ENCODE measurements at places on chromosomes 5 and 9. TPM values are rescaled to one million over a fixed set of nuclear protein-coding genes. Genes with fewer than 3 reads are reported as not detected.

The IFNW1 gene
- not detected for total RNA-seq

The CATSPER3 gene
- 0.74 TPM for total RNA-seq

The ACTL7B gene
- not detected for total RNA-seq

The SLC28A3 gene
- not detected for total RNA-seq

The PCDHA1 gene
- 3.2 TPM for total RNA-seq

The ZDHHC11B gene
- 1.3 TPM for total RNA-seq

The FXN gene
- 26.1 TPM for total RNA-seq

The ZNF618 gene
- 22.1 TPM for total RNA-seq

The SH3PXD2B gene
- total RNA-seq, result 50.1 TPM

The TRIM36 gene
- total RNA-seq, result 10.1 TPM

The SLC36A2 gene
- not detected for total RNA-seq

DNA sequence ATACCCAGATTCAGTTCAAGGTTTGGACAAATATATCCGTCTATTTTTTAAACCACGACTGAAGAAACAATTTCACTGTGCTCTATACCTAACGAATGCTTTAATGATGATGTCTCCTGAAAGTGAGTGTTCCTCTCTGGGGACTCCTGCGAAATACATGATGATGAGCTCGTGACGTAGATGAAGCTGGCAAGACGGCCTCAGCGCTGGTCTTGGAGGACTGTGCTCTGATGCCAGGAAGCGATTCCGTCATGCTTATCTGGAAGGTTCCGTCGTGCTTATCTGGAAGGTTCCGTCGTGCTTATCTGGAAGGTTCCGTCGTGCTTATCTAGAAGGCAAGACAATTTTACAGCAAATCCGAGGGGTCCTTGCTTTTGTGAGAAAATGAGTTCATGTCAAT lies 250.8 kb upstream of the IRX2 start:
- DNase-seq, result no peak

DNA sequence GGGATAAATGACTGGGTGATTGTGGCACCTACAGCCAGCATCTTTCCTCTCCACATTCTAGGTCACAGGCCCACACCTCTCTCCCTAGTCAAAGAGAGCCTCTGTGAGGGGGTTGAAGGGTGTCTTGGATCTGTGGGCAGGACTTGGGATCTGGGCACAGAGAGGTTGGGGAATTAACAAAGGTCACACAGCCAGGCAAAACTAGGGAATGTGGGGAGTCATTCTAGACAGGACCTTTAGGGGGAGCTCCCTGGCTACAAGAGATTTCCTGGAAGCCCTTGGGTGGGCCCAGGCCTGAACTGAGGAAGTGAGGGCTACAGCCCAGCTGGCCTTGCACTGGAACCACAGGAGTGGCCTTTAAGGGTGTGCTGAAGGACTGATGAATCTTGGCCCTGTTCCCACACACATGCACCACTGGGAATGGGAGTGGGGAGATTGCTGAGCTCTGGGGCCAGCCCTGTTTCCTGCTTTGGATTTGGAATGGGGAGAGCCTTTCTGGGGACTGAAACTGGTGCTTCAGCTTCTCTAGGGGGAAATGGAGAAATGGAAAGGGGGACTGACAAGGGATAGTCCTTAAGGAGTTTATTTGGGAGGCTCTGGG lies 12.4 kb upstream of the CXXC5 start:
- DNase-seq, result peak; percentile 87

GRCh38 chr5:136133222-136133921 lies 727 bp downstream of the SMAD5 start:
- peak; percentile 62 for DNase-seq

DNA sequence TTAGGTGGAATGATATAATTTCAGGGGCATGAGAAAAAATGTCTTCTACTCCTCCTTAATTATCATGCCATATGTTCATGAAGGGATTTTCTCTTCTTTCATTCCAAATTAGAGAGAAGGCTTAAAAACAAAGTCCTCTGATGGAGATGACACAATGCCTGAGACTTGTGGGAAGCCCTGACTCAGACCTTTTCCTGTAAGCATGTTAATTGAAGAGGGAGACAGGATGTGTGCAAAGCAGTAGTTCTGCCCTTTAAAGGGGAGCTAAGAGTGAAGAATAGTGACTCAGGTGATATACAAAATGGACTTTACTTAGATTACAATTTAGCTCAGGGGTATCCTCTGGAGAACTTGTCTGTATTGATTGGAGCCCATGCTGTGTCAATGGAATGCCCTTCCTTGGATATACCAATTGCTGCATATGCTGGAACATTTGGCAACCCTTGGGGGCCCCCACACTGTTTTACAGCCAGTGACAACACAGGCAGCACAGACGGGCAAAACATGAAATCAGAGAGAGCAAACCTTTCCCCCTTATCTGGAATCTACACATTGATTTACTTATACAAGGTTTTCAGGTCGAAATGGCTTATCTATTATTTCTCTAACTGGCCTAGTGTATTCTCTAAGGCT lies 81.3 kb downstream of the IZUMO3 start:
- DNase-seq, result peak; percentile 34

DNA sequence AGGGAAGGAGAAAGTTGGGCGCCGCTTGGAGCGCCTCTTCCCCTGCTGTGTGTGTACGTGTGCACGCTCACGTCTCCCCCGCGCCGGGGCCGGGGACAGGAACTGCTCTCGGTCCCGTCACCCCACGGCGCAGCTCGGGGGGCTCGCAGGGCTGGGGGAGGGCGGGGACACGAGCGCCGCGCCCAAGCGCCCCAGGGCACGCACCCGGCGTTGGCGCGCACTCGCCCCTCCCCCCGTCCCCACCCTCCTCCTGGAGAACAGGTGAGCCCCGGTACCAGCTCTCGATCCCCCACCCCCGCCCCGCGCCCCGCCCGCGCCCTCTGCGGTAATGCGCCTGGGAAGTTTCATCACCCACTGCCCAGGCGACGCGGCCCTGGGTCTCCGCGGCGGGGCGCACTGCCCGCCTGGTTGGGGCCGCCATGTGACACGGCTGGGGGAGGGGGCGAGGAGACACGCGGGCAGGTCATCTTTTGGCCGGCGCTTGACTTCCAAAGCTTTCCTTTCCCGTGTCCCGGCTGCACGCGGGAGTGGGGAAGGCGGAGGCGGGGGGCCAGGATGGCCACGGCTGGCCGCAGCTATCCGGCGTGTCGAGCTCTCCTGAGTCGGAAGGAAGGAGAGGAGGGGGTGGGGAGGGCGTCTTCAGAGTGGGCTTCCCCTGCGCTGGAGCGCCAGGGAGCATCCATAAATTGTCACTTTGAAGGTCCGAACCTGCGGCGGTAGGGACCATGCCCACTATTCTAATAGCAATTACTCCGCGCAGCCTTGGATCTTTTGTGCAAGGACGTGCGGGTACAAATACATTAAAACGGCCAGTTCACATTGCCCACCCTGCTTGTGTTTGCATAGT lies 1.5 kb upstream of the STC2 start:
- DNase-seq, result peak; percentile 88

- peak; percentile 38 for DNase-seq
Measured at GRCh38 chr5:59660737-59661136, 232.8 kb downstream of the PDE4D start.

- DNase-seq, result no peak
Measured at GRCh38 chr5:132750471-132751230, 3.4 kb downstream of the CCNI2 start.

GRCh38 chr9:34929506-34930102 lies 28.5 kb upstream of the PHF24 start:
- DNase-seq, result peak; percentile 91

DNA sequence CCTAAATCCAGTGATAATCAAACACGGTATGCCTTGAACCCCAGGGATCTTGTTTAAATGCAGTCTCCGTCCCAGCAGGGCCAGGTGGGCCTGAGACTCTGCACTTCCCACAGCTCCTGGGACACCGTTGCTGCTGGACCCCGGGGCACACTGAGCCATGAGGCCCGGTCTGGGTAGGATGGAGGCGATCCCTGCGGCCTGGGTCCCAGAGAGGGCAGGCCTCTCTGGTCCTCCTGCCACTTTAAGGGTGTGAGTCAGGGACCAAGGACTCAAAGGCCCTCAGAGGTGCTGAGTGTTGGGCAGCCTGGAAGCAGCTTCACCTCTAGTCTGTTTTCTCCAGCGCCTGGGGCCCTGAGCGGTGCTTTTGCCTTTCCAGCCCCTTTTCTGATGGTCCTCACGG lies 34.1 kb upstream of the SLC9A3 start:
- DNase-seq, result no peak

DNA sequence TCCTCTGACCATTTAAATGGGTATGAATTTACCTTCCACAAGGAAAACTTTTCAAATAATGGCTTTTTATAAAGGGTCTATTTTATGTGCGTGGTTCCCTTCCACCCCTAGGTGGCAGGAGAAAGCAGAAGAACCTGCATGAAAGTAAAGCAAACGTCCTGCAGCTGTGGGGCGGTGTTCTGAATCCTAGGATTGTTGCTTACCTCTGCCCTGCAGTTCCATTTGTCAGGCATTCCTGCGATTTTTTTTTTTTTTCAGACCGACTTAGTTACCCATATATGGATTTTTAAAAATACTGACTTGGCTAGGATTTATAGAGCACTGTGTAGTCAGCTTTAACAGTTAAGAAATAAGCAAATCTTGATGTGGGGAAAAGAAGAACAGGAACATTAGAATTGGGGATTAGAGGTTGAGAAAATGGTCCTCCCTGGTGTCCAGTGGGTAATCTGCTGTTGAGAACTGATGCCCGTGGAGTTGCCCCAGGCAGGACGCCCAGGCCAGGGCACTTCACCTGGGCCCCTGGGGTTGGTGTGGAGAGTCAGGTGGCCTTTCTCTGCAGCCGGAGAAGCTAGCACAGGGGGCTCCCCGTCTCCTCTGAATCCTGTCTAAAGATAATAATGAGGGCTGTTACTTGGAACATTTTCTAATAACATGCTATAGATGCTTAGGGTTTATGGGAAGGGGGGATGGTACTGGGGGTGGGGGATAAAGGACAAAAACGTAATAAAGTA lies 30.4 kb upstream of the LTC4S start:
- peak; percentile 87 for DNase-seq

GRCh38 chr9:90070469-90070868 lies 465.7 kb downstream of the GADD45G start:
- DNase-seq, result no peak

- no peak for DNase-seq
Measured at GRCh38 chr9:90365666-90366065, 277.0 kb downstream of the DIRAS2 start.

- peak; percentile 69 for DNase-seq
Measured at GRCh38 chr9:129875181-129875611, 39.9 kb downstream of the USP20 start.

- DNase-seq, result no peak
Measured at GRCh38 chr5:40431734-40432133, 248.0 kb upstream of the PTGER4 start.

GRCh38 chr5:128083811-128084227 lies 253 bp downstream of the SLC12A2 start:
- DNase-seq, result peak; percentile 56

DNA sequence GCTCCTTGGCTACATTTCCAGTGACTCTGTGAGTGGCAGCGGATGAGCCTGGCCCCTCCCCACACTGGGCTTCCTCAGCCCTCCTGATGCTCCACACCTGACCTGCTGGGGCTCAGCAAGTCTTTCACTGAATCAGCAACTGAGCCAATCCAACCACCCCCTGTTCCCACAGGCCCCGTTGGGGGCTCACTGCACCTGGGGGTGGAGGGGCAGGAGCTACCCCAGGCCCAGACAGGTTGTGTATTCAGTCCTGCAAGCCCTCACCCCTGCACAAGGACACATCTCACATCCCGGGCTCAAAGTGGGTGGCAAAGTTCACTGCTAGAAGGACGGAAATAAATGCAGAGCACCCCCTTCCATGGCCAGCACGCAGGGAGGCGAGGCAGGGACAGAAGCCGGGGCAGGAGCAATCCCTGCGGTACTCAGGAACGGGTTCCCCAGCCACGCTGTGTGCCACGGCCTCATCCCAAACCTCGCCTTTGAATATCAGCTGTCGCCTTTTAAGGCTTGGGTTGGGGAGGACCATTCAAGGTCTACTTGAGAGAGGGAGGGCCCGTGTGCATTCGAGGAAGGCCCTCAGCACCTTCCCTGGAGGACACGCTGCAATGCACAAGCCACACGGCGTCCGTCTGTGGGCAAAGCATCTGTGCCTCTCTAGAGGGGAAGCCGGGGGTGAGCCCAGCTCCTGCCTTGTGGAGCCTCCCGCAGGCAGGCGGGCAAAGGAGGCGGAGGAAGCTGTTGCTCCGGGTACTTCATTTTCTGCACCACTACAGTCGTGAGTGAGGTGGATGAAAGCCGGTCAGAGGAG lies 75.0 kb upstream of the SARDH start:
- no peak for DNase-seq

DNA sequence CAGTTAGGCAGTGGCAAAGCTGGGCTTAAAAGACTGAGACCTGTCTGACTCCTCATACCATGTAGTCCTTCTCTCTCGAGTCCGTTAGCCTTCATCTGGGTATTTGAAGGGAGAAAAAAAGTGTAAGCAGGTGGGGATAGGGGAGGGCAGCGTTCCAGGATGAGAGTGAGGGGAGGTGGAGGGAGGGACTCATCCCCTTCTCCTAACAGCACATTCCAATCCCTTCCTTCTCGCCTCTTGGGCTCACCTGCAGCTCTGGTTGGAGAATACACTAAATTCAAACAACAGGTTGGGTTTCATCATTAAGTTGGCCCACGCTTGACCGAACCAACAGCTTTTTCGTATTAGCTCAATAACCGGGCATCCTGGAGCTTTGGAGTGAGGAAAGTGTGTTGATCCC lies 3.6 kb downstream of the NEURL1B start:
- DNase-seq, result peak; percentile 43

GRCh38 chr5:150124111-150124557 lies 31.5 kb downstream of the PDGFRB start:
- DNase-seq, result no peak

- DNase-seq, result no peak
Measured at GRCh38 chr9:88821033-88821745, 170.1 kb upstream of the S1PR3 start.

Measured in GM23338 (cell line).